ENCODE measurements at places on chromosomes 3 and 15.

- no peak for DNase-seq
These were observed 22.7 kb downstream of the PSMD6 start for GRCh38 chr3:64000453-64001055.

- no peak for DNase-seq
These were observed 96.6 kb downstream of the SLC9A9 start for GRCh38 chr3:143751643-143752178.

- DNase-seq: no peak
These were observed 219.9 kb downstream of the OPA1 start for GRCh38 chr3:193812791-193813500.

DNA sequence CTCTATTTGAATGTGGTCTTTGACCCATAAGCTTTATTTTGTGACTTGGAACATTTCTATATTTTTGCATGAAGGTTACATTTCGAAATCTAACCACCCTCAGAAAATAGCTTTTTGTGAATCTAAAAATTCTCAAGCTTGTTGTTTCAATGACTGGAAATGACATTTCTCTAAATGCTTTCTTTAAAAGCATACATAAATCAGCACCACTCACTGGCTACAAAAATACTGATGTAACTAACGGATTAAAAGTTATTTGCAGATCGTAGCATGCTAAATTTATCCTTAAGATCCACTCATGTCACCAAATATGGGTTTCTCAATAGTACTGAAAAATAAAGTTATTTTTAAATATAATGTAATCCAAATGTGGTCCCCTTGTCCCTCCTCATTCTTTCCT, 55.2 kb upstream of the ACAN start:
- DNase-seq: no peak

DNA sequence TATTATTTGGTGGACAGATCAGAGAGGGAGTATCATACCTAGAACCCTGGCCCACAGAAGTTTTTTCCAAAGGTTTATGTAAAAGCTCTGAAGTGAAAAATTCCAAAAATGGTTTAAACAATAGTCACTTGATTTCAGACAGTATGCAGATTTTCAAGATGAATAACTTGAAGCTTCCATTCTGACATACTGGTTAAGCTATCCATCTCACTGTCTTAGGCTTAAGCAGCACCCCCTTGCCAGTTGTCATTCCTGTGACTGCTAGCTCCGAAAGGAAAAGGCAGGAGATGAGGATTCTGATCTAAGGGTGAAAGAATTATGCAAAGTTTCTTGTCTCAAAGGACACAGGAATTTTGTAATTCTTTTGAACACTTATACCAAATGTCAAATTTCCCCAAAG, 337.5 kb upstream of the THBS1 start:
- no peak for DNase-seq

- DNase-seq: no peak
These were observed 54.1 kb upstream of the HES1 start for GRCh38 chr3:194081826-194082225.

- no peak for DNase-seq
These were observed 37.6 kb upstream of the SLC22A13 start for GRCh38 chr3:38227989-38228388.

DNA sequence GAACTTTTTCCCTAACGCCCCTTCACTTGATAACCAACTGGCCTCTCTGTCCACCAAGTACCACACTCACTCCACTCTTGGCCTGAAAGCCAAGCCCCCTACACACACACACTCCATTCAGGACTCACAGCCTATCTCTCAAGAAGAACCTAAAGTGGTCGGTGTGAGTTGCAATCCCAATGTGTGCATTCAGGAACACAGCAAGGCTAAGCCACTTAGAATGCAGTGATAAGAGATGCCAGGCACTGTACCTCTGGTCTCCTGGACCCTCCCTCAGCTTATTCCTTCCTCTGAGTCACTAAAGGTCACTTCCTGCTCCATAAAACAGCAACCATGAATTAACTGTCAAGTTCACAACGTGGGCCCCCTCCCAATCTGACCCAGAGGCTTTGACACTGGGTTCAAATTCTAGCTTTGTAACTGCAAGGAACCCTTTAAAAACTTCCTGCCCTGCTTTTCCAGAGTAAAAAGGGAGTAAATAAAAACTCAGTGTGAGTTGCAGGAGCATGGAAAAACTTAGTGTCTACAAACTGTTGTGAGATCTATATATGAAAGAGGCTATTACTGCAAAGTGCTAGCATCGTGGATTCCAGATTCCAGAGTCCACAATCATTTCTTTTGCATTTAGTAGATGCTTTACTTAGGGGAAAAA, 17.6 kb upstream of the KCNMB3 start:
- no peak for DNase-seq

DNA sequence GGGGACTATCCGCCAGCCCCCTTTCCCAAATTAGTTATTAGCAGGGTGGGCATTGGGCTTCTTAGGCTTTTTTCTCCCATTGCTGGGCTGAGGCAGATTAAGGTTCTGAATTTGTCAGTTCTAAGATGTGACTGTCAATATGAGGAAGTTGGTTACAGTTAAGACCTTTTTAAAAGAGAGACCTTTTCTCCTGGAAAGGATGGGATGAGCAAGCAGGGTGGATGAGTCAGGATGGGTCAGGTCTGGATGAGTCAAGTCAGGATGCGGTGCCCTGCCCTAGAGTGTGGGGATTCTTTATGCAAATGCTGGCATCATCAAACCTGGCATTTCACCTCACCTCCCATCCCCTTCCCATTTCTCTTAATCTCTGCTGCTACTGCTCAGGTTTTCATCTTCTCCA, 1.9 kb downstream of the AEN start:
- no peak for DNase-seq

DNA sequence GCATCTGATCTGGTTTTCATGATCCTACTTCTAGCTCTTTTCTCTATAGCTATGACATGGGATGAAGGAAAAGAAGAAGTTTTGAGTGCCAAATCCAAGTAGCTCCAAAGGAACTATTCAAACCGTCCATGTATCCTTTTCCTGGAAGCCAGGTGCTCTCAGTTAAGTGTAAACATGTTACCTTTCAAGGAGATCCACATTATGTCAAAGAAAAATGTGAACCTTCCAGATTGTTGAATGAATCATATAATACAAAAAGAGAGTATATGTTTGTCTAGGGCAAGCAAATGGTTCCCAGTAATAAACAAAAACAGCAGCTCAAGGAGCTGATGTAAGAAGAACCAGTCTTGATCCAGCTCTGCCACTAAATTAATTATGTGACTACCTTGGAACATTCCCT, 534.9 kb downstream of the MAGI1 start:
- no peak for DNase-seq

- DNase-seq: no peak
These were observed 3.4 kb downstream of the CORO2B start for GRCh38 chr15:68582236-68582635.

DNA sequence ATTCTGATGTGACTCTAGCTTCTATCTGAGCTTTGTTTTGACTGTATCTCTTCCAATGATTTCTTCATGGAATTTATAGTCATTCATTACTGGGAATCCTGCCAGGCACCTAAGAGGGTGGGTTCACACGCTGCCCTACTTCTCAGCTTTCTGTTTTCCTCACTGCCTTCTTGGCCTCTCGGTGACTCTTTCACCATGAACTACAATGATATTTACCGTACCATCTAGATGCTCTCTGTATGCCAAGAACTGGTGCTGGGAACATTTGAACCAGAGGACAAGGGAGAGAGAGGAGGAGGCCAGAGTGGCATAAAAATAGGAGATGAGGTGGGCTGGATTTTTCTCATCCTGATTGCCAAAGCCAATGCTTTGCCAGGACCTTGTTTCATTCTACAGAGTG, 280.0 kb upstream of the P2RY1 start:
- DNase-seq: peak; percentile 74

GRCh38 chr3:127234778-127235177, 41.8 kb downstream of the PRR23E start:
- no peak for DNase-seq

GRCh38 chr3:3902161-3902560, 102.9 kb downstream of the LRRN1 start:
- DNase-seq: no peak

- DNase-seq: no peak
These were observed 42.2 kb upstream of the POU1F1 start for GRCh38 chr3:87318617-87319021.

DNA sequence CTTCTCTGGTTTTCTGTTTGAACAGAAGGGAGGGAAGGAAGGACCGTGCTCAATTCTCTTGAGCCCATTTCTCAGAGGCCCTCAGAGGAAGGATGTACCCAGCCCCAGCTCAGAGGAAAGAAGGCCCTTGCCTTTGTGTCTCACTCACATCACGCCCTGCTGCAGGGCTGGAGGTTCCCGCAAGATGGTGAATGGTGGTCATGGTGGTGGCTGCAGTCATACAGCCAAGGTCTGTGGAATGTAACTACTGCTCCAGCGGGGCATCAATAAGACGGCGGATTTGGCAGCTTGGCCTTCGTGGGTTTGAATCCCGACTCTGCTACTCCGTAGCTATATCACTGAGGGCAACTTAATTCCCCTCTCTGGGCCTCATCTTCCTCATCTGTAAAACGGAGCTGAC, 62.9 kb downstream of the SLC6A1 start:
- DNase-seq: no peak

DNA sequence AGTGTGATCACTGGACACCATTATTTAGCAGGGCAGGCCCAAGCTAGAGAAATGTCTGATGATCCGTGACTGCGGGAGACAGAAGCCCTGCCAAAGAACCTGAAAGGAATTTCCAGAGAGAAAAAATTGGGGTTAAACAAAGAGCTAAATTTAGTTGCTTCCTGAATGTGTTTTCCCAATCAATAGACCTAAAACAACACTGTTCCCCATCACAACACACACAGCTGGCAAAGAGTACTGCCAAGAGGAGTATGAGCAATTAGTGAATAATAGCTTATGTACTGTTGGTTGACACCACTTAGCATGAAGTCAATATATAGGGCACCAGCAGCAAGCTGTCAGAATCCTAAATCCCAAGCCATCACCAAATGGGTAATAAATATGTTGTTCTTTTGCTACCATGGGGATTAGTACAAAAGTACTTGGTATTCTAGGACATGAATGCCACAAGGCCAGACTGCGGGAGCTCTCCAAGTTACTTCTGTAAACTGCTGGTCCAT, 35.7 kb downstream of the CLK3 start:
- no peak for DNase-seq

DNA sequence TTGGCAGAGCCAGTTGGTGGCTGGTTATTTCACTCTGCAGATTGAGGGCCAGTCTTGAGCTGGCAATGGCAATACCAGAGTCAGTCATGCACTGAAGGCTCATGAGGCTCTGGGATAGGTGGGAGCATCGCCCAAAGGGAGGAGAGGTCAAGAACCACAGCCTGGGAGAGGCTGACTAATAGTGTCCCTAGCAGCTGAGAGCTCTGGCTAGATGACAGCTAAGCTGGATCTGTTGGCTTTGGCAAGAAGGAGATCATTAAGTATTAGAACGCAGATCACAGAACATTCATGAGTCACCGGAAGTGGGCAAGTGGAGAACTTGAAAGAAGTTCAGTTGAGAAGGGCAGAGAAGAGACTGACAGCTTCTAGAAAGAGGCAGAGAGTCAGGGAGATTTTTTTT, 521.1 kb downstream of the NR2F2 start:
- DNase-seq: peak; percentile 17

GRCh38 chr3:76372497-76372896, 587.1 kb upstream of the ZNF717 start:
- DNase-seq: no peak

GRCh38 chr3:160676547-160677303, at the start of gene ARL14:
Gene ARL14 (plus strand): TSS chr3:160677160. CDS start chr3:160677347, 187 bp downstream.
- DNase-seq: no peak

GRCh38 chr15:61380270-61380669, 151.2 kb upstream of the RORA start:
- no peak for DNase-seq

DNA sequence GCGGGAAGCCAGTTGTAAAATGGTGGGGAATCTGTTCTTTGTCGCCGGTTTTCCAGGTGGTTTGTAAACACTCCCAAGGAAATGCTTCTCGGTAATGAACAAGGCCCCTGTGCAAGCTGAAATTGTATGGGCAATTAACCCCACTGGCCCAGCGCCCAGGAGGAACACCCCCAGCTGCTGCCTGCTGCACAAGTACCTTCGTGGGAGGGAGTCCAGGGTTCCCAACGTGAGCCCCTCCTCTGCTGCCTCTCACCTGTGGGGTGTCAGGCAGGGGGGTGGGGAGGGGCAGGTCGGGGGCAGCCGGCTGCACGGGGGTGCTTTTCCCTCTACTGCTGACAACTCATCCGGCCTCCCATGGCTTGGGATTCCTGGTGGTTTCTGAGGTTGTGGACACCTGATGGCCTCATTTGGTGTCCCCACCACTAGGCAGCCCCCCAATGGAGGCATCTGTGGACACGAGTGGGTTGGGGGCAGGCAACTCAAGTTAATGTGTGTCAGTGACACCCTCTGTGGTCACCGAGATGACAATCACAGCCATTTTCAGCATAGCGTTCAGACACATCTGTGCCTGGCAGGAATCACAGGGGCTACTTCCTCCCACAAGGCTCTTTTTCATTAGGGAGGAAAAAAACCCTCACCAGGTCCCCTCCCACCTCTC, 35.6 kb upstream of the PRR23E start:
- no peak for DNase-seq

- no peak for DNase-seq
These were observed 16.9 kb upstream of the CLDN1 start for GRCh38 chr3:190339130-190339529.

DNA sequence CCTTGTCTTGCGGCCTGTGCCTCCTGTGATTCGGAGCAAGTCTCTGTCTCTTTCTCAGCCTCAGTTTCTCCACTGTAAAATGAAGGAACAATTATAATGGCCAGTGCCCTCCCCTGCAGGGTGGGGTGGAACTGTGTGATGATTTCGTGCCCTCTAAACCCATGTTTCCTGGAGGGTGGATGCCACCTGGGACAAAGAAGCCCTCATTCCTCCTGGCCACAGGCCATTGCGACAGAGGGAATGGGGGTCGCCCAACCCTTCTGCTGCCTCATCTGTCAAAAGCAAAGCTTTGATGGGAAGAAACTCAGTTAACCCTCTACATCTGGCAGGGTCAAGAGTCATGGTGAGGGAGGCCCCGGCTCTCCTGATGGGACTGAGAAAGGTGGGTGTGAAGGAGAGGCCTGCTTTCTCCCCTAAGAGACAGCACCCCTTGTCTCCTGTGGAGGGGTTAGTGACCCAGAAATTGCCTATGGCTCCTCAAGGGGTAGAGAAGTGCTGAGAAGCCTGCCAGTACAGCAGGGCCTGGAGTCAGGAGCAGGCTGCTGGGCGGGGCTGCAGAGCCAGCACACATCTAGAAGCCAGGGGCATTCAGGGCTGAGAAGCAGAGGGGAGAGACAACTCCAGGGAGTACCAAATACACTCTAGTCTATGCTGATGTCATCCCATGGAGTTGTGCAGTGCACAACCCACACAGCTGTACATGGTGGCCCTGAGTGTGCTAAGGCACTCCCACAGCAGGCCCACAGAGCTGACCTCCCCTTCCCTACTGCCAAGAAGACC, 61.0 kb downstream of the PLXNA1 start:
- no peak for DNase-seq

DNA sequence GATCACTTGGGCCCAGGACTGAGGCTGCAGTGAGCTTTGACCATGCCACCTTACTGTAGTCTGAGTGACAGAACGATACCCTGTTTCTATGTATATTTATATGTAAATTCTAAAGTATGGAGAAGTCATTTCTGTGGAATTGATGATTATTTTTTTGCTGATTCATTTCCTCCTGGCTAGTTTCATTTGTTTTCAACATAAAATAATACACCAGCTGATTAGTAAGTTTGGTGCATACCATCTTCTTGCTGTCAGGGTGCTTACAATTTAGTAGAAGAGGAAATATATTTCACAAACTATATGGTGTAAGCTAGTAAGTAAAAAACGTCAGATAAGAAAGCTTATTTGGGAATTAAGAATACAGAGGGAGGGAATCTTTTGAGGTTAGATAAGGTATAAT, 36.0 kb downstream of the SLC25A26 start:
- no peak for DNase-seq
